Suppressor macrophage treated with lipopolysaccharide for 4 hours (primary cell): ENCODE measurements at places on chromosomes 1 and 21.
A peak's percentile ranks its signal among the peaks of the same experiment; 100 is the strongest.

- no peak for DNase-seq
Observed at GRCh38 chr1:21663248-21663950, 5.8 kb downstream of the RAP1GAP start.

- no peak for DNase-seq
Observed at GRCh38 chr21:35127026-35127425, 77.9 kb upstream of the RUNX1 start.

- DNase-seq, result no peak
Observed at GRCh38 chr1:64545118-64545843, 75.4 kb downstream of the CACHD1 start.

DNA sequence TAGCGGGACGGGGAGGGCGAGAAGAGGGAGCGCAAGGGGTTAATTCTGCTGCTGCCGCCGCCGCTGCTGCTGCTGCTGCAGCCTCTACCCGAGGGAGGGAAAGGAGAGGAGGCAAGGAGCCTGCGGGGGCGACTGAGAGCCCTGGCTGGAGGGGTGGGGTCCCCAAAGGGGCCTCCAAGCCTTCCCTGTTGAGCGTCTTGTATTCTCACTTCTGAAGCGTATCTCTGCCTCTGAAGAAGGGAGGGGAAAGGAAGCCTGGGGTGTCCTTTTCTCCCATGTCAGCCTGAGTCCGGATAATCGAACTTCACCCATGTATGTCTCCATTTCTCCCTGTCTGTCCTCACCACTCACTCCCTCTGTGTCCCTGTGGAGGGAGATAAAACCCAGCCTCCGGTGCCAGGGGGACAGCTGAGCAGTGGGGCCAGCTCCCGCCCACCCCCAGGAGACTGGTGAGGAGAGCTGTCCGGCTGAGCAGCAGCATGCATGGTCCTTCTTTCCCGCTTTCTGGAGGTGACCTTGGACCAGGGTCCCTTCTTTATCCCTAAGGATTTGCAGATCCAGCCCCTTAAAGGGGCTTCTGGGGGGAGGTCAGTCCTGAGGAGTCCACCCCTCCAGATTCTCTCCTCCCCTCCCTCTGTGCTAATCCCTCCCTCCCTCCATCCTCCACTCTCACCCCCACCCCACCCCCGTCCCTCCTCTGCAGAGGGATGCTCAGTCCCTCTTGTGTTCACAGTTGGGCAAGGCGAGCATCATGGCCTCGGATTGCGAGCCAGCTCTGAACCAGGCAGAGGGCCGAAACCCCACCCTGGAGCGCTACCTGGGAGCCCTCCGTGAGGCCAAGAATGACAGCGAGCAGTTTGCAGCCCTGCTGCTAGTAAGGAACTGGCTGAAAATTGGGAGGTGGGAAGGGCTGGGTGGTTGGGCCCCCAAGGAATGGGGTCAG lies 1.0 kb downstream of the NCDN start:
- DNase-seq, result no peak

DNA sequence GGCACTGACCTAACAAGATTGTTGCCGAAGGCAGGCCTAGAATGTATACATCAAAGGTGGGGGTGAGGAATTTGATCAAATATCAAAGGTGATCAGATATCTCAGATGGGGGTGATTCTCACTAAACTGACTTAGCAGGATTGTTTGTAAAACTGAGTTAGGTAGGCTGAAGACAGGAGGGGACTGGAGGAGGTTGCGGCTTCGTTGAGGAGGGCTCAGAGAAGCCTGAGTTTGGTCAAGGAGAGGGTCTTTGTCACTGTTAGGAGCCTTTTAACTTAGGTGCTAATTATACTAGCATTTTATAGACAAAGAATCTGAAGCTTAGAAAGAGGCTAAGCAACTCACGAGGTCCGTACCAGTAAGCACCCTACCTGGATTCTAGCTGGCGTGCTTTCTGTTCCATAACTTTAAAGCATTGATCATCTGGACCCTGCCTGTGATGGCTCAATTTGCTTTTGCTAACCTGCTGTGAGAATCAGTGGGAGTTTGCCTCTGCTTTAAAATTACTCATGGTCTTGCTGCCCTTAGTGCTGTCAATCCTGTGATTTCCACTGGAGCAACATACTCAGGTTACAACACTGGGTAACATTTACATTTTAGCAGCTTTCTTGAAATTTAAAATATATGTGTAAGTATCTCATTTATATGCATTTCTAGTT lies 49.8 kb downstream of the ITSN1 start:
- peak; percentile 23 for DNase-seq

DNA sequence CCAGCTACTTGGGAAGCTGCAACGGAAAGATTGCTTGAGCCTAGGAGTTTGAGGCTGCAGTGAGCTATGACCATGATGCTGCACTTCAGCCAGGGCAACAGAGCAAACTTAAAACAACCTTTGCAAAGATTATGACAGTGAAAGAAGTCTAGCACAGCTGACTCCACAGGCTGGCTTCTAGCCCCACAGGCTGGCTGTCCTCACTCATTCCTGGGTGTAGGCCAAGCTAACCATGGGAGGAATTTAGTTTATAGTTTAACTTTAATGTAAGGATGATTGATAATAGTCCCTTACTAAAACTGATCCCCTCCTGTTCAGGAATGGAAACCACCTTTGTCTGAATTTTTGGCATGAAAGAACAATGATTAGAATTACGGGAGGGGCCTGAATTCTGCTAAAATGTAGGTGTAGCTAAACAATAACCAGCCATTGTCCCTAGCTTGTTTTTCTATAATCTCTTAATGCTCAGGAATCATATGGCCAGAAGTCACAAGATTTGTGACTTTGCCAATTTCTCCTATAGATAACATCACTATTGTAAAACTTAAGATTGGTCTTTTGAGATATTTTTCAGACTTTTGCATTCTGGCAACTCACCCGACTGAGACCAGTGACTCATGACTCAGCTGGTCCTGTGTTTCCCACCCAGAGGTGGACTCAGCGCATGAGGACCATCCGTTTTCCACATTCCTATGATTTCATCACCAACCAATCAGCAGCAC lies 28.1 kb upstream of the SGIP1 start:
- no peak for DNase-seq
